CD4-positive, alpha-beta T cell treated with Interleukin-10 for 1 hour (primary cell): ENCODE measurements at places on chromosomes 2 and 18.

GRCh38 chr2:8567469-8568260, 114.2 kb upstream of the ID2 start:
- DNase-seq: no peak

GRCh38 chr2:239629926-239630617, 229.3 kb upstream of the HDAC4 start:
- no peak for DNase-seq

- DNase-seq: no peak
Measured at GRCh38 chr2:232731470-232731869, 34.3 kb downstream of the GIGYF2 start.

DNA sequence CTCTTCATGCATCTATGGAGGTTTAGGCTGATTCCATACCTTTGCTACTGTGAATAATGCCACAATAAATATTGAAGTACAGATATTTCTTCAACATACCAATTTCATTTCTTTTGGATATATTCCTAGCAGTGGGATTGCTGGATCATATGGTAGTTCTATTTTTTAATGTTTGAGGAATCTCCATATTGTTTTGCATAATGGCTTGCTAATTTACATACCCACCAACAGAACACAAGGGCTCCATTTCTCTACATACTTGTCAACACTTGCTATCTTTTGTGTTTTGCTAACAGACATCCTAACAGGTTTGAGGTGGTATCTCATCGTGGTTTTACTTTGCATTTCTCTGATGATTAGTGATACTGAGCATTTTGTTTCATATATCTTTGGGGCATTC, 253.2 kb downstream of the ZNF804A start:
- no peak for DNase-seq

GRCh38 chr2:60320724-60321123, 232.7 kb downstream of the BCL11A start:
- no peak for DNase-seq

DNA sequence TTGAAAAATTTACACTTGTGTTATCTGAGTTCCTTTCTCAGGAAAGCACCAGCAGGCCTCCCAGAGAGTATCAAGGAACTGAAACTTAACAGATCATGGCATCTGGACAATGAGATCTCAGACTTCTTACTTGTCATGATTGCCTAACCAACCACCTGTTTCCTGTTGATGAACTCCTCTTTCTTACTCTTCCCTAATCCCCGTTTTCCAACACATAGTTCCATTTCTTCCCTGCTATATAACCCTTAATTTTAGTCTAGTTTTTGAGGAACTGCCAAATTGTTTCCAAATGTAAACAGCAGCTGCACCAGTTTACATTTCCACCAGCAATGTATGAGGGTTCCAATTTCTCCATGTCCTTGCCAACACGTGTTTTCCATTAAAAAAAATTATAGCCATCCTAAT, 6.1 kb upstream of the FAM171B start:
- DNase-seq: no peak

GRCh38 chr2:128292599-128293425, 25.9 kb downstream of the HS6ST1 start:
- no peak for DNase-seq
